ENCODE measurements at places on chromosomes 2 and 18.

- no peak for DNase-seq
Measured at GRCh38 chr18:49585781-49586663, 24.2 kb downstream of the LIPG start.

- DNase-seq = no peak
Measured at GRCh38 chr2:217936952-217937351, 65.8 kb downstream of the TNS1 start.

GRCh38 chr18:27600245-27600644 lies 415.1 kb upstream of the CHST9 start:
- DNase-seq = no peak

DNA sequence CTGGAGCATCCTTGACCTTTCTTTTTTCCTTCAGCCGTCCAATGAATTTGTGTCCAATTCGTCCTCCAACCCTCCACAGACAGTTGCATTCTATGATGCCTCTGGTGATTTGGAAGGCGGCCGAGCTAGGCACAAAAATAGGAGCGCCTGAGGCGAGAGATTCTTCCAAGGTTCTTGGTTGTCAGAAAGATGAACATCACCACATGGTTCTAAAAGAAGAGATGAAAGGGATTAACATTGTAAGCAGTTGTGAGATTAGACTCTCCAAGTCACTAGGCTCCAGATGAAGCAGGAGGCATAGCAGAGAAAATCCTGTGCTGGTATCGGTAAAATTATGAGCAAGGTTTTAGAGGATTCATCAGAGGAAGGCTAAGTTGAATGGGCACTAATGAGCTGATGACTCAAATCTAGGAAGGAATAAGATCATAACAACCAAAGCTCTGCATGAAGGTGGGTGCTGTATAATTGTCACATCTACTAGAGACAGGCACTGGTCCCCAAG lies 75.4 kb upstream of the MAP4K3 start:
- no peak for DNase-seq

- no peak for DNase-seq
Measured at GRCh38 chr2:210007895-210008294, 5.5 kb downstream of the RPE start.
